CD4-positive, alpha-beta T cell treated with Interleukin-15 for 4 hours (primary cell): ENCODE measurements at places on chromosomes 1 and 21.

GRCh38 chr1:227910511-227911153 lies 37.1 kb downstream of the WNT9A start:
- no peak for DNase-seq

DNA sequence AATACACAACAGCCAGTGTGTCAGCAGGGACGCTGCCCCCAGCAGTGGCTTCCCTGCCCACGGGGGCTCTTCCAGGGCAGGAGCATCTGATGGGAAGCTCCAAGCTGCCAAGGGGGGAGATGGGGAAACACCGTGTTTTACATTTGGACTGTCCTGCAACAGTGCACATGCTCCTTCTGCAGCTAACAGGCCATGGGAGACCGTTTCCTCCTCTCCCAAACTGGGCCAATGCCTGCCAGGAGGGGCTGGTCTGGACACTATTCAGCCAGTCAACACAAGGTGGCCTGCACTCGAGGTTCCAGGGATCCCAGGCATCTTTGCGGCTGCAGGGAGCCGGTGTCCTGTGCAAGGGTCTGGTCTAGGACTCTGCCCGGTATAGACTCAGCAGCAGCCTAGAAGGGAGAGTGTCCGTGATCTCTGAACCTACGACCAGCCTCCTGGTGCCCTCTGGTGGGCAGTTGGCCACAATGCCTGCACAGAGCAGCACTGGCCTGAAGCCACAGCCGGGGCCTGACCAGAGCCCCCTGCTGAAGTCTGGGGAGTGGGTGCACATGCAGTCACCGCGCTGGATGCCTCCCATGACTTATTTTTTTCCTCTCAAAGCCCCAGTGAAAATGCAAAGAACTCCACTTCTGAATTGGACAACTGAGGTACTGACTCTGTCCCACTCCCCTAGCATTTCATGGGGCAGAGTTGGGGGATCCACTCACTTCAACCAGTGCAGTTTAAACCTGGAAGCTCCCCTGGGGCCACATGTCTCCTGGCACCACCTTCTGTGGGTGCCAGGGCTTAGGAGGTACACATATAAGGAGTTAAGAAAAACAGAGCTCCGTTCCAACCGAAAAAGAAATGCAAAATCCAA lies 33.3 kb downstream of the RCC2 start:
- peak; percentile 19 for DNase-seq

- peak; percentile 16 for DNase-seq
These were observed 53.9 kb upstream of the SAMD13 start for GRCh38 chr1:84247425-84248220.

DNA sequence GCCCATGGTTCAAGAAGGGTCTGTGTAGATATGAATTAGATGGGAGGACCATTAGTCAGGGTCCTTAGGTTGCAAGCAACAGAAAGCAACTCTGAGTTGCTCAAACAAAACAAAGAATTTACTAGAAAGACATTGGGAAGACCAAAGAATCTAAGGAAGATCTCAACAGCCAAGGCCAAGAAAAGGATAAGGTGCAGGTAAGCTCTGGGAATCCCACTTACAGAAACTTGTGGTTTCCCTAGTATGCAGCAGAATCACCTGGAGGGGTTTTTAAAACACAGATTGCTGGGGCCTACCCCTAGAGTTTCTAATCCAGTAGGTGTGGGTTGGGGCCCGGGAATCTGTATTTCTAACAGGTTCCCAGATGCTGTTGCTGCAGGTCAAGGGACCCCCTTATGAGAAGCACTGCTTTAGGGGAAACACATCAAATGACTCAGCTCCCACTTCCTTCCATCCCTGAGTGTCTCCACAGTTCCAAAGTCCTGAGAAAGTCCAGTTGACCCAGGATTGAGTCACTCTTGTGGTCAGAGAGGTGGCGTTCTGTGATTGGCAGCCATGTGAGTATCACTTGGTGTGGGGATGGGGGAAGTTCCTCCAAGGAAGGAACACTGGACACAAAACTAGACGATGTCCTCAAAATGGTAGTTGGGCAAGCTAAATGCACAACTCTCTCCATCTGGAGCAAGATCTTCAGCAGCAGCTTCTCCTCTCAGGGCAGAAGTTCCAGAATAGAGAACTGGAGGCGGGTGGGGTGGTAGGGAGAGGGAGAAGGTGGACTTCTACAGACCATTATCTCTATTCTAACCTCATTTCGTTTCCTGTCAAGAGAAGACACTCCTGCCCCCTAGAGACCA lies 24.2 kb upstream of the EYA3 start:
- no peak for DNase-seq

DNA sequence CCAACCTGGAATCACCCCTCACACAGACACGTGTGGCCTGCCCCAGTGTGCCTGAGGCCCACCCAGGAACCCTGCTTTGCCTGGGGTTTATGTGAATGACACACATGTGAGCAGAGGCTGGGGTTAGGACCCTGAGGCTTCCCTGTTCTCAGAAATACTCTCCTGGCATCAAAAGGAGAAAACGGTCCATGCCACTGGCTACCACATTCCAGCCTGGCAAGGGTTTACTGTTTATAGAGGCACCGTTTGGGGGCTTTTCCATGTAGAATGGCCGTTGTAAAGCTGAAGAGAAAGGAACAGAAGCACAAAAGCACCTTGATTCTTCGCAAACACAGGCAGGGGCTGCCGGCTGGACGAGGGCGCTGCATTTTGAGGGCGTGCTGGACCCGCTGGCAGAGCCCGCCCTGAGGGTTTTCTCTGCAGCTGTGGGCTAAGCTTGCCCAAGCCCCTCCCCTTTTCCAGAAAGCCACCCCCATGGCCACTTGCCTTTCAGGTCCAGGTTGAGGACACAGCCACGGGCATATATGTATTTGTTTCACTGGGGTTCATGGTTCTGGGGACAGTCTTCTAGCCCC lies 13.0 kb downstream of the TFF3 start:
- DNase-seq, result no peak

DNA sequence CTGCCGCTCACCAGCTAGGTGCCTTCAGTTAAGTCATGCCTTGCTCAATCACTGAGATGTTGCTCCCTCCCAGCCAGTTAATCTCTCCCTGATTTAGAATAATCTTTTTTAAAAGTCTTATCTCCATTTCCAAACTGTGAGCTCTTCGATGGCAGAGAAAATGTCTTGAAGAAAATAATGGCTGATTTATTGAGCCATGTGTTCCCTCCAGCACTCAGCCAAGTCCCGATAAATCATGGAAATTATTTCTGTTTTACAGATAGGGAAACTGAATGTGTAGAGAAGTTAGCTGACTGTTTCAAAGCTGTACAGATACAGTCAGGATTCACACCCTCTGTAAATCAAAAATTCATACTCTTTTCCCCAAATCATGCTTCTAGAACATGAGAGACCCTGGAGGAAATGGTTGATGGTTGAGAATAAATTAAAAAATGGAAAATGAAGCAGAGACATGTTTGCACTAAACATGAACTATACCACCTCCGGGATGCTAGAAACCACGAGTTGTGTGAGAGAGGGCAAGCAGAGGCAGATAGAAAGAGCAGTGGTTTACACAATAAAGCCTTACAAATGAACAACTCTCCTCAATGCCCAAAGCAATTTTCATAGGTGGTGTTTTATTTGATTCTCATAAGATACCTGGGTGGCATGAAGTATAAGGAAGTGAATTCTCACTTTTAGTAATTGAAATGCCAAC lies 376.4 kb downstream of the PLPP3 start:
- no peak for DNase-seq

DNA sequence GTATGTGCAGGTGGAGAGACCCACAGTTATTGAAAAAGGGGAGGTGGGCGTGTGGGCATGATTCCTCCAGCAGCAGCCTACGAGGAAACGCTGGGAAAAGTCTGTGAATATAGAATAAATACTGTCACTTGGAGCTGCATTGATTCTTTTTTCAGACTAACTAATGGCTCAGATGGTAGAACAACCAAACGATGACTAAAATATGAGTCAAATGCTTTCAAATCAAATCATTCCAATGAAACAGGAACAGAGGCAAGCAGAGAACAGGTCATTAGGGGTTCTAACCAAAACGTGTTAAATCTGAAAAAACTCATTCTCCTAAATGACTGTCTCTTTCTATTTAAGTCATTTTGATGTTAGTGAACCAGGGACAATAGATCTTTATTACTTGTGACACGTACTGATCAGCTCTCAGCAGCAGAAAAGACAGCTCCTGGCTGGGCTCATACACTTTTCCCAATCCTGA lies 35.1 kb upstream of the SEC16B start:
- no peak for DNase-seq

- peak; percentile 41 for DNase-seq
These were observed 20.3 kb upstream of the SLC5A9 start for GRCh38 chr1:48202030-48202752.

DNA sequence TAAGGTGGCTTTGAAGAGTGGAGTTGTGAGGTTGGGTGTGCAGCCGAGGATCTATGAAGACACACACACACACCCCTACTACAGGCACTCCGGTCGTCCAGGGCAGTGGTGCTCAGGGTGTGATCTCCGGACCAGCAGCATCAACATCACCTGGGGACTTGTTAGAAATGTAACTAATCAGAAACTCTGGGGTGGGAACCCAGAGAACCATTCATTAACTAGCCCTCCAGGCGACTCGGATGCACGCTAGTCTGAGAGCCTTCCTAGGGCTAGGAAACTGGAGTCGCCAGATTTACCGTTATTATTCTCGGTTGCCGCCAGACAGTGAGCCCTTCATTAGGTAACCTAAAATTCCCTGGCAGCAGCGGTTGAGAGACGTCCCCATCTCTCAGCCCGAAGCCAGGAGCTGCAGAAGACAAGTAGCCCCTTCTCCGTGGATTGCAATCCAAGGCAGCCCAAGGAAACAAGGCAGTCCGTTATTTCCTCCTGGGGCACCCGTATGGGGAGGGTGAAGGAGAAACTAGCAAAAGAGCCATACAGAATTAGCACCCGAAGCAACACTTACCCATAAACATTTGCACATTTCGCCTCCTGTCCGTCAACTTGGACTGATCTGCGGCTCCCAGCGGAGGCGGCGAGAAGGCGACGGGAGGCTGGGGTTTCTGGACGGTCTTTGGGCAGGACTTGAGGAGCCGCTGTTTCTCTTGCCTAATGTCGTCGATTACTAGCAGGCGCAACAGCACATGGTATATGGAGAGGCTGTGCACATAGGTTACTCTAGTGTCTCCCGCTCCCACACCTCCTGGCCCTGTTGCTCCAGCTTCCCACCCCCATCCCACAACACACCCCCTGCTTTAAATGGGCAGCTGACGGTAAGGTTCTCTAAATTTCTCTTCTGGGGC lies 2.9 kb upstream of the CCN1 start:
- DNase-seq, result no peak

DNA sequence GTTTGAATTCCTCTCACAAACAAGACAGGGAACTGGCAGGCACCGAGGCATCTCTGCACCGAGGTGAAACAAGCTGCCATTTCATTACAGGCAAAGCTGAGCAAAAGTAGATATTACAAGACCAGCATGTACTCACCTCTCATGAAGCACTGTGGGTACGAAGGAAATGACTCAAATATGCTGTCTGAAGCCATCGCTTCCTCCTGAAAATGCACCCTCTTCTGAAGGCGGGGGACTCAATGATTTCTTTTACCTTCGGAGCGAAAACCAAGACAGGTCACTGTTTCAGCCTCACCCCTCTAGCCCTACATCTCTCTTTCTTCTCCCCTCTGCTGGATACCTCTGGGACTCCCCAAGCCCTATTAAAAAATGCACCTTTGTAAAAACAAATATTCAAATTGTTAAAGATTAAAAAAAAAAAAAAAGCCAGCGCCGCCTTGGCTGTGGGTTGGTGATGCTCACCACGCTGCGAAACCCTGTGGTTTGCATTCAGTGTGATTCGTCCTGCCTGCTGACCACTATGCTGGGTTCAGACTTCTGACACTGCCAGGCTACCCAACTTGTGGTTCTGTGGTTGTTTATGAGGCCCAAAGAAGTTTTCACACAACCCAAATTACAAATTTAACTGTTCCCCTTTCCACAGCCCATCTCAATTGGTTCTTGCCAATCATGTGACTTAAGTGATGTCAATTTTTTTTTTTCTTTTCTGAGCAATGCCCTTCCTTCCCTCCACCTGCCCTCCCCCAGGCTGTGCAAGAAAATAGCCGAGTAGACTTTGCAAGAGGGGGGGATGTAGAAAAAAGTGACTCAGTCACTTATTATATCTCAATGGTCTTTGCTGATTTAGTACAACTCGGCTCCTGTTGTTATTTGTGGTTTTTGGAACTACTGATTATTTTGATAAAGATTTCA lies at the start of gene RUNX1:
RUNX1 (minus strand) TSS at position 597 of the 912 bp plus-strand sequence.
- DNase-seq, result peak; percentile 89

DNA sequence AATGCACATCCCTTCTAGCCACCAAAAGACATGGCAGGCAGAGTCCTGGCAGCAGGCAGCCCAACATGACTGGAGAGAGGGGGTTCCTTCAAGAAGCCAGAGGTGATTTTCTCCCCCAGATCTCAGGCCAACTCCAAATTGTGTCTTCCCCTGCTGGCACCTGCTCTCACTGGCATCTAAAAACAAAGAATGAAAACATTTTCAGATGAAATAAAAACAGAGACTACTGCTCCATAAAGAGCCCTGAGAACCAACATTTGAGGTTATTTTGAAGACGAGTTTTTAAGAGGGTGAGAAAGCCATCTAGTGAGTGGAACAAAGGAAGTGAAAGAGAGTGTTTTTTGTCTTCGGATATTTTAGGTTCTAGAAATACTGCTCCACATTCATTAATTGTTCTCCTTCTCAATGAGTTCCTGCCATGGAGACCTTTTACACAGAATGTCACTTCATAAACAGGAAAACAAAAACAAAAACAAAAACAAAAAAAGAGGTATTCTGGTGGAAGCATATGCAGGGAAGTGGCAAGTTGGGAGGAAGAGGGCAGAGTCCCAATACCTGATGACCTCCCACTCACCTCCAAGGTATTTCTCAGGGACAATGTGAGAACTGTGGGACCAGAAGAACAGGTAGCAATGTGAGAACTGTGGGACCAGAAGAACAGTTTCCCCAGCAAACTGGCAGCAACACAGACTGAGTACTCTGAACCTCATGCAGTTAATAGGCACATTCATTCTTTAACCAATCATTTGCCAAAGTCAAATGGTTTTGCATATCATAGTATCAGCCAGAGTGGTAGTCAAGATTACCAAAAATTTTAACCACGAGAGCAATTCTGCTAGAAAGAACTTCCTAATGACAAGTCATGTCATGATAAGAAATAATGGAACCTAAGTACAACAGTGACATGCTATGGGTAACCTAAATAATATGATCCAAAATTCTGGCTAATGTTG lies 50.0 kb downstream of the KIAA0319L start:
- peak; percentile 15 for DNase-seq

- DNase-seq, result no peak
These were observed 19.9 kb upstream of the ABCB10 start for GRCh38 chr1:229578168-229579058.

GRCh38 chr1:6009120-6010040 lies 17.2 kb upstream of the NPHP4 start:
- DNase-seq, result no peak

GRCh38 chr1:23366598-23366997 lies 3.0 kb downstream of the ZNF436 start:
- no peak for DNase-seq

DNA sequence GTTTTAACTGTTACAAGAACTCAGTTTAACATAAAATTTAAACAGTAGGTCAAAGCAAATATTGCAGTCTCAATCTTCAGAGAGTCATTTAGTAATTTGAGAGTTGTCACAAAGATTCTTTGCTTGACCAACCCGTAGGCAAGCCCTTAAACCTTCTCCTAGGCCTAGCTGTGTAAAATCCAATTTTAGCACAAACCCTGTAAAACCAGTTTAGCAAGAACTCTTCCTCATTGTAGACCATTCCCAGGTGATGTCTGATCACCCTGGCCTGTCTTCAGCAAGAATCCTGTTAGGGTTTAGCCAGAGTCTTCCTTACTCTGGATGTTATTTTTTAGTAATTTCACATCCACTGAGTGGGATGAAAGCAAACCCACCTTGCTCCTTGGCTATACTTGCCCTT lies 30.1 kb downstream of the LRIG2 start:
- DNase-seq, result no peak

GRCh38 chr21:38386967-38387366 lies 111.3 kb downstream of the ERG start:
- no peak for DNase-seq

- no peak for DNase-seq
These were observed 31.6 kb downstream of the PARP1 start for GRCh38 chr1:226376300-226376699.
